Stimulated activated CD4-positive, alpha-beta T cell treated with anti-CD3 and anti-CD28 coated beads, Interleukin-2, amount 100 ng/mL, for 24 hours (primary cell): ENCODE measurements at places on chromosomes 3 and 15.

- DNase-seq, result no peak
Observed at GRCh38 chr15:79702621-79703020, 194.2 kb downstream of the MTHFS start.

- no peak for DNase-seq
Observed at GRCh38 chr3:156728267-156728985, 54.0 kb downstream of the TIPARP start.

GRCh38 chr3:194673761-194674160 is 1.8 kb upstream of the LSG1 start:
- DNase-seq, result no peak

DNA sequence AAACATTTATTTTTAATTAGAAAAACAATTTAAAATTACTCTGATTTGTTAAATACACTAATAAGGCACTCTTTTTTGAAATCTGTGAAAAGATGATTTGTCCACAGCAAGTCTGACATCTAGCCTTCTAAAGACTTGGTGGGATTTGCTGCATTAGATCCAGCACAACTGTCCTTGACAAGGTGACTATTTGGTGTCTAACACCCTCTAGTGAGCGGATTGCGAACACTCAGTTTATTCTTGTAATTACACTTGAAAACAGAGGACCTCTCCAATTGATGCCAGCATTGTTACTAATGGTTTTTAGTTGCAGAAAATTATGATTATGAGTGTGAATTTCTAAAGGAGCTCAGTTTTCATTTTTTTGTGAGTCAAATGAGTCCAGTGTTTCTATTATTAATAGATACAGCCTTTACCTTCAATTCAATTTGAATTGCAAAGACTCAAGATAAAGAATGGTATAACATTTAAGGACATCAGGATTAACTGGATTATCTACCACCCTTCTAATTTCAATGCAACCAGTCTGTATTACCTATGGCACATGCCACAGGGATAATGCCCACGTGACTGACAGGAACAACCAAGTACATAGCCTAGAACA is 29.7 kb upstream of the STRIT1 start:
- no peak for DNase-seq

DNA sequence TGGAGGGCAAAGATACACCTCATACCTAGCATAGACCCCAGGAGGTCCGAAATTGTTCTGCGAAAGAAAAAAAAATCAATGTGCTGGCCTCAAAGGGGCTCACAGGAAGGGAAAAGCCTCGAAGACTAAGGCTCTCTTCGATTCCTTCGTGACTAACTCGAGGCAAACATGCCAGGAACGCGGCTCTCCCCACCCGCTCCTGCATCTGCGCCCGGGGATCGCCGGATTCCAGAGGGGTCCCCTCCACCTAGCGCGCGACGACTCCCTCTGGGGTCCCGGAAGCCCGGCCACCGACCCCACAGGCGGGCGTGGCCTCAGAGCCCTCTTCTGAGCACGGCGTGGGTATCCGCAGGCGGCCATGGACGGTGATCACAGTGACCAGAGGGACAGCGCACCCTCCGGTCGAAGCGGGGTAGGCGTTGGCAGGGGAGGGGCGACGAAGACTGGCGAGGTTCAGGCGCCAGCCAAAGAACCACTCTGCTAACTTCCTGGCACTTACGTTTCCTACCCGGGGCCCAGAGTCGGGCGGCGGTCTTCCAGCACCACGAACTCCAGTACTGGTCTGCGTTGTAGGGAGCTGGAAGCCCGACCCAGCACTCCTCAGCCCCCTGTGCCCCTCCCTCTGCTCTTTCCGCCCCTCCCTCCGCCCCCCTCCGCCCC is 515 bp upstream of the EIF3J start:
- no peak for DNase-seq

GRCh38 chr3:62562017-62562416 is 188.7 kb upstream of the FEZF2 start:
- no peak for DNase-seq

DNA sequence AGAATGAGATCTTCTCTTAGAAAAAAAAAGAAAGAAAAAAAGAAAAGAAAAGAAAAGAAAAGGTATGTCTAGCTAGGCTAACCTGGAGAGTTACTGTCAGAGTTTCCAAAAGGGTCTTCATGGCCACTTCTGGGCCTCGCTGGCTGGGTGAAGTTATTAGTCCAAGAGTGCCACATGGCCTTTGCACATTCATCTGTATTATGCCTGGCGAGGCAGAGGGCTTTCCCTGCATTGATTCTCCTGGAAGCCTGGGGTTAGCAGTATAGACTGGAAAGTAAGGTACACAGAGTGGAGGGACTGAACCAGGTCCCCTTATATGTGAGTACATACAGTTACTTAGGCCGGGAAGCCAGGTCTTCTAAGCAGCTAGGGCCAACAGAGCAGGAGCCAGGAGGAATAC is 54.8 kb upstream of the CGNL1 start:
- DNase-seq, result no peak

DNA sequence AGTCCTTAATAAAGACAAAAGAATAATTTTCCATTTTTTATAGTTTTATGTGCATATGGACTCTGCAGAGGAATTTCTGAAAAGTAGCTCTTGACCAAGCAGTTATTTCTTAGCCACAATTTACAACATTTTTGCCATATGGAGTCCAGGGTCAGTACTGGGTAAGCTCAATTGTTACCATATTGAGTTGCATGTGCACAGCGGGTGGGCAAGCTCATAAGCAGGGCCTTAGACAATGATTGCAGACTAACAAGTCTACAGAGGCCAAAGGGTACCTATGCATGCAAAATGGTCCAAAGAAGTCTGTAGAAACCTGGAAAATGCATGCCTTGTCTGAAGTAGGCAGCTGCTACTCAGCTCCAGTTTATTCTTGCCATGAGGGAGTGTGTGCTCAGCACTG is 19.0 kb upstream of the ARHGEF26 start:
- no peak for DNase-seq

GRCh38 chr3:8733332-8734094 is at the start of gene CAV3:
CAV3 (plus strand) TSS chr3:8733802; CDS start chr3:8733877, 75 bp downstream.
- no peak for DNase-seq

GRCh38 chr15:97817276-97817890 is 143.1 kb upstream of the ARRDC4 start:
- no peak for DNase-seq

- no peak for DNase-seq
Observed at GRCh38 chr3:196210673-196211556, at the start of gene ZDHHC19. ZDHHC19 (minus strand) TSS chr3:196211400; CDS start chr3:196211315, 85 bp downstream.

- DNase-seq, result no peak
Observed at GRCh38 chr15:81945014-81945615, 100.7 kb downstream of the MEX3B start.

DNA sequence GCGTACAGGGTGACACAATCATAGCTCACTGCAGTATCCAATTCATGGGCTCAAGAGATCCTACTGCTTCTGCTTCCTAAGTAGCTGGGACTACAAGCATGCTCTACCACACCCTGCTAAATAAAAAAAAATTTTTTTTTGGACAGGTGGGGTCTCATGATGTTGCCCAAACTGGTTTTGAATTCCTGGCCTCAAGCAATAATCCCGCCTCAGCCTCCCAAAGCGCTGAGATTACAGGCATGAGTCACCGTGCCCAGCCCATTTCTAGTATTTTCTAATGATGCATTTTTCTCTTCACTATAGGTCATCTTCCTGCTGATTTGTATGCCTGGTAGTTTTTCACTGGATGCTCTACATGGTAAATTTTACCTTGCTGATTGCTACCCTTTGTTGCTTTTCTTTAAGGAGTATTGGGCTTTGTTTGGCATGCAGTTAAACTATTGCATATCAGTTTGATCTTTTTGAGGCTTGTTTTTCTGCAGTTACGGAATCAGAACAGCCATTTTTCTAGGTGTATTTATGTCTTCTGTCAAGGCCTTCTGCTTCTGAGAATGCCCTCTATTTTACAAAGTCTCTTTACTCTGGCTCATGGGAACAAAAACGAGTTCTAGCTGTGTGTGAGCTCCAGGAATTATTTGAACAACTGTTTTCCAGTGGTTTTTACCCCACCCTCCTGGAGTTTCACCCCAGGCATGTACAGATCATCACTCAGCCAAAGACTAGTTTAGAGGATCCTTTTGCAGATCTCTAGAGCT is 14.2 kb upstream of the NPTN start:
- DNase-seq, result no peak

DNA sequence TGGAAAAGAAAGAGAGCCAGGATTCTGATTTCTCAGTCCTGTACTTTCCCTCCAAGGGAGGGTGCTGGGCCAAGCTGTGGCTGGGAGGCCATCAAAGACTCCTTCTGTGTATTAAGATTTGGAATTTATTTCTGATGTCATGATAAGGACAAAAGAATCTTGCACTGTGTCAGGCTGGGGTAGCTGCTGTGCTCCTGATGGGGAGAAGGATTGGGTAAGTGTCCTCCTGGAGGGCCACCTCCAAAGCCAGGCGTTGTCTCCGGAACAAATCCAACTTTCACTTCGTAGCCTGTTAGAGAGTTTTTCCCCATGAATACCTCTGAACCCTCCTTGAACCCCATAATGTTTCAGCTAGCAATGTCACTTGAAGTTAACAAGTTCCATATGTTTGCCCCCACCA is 29.9 kb downstream of the CLDN11 start:
- DNase-seq, result no peak
